ENCODE measurements at places on chromosomes 16 and 17.

DNA sequence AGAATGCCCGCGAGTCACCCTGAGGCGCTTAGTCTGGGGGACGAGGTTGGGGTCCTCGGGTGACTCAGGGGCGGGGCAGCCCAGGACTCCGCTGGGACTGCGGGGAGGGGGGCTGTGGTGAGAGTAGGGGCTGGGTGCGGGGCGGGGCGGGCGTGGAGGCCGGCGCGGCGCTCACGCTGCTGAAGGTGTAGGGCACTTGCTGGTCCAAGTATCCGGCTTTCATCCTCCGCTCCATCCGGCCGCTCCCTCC, 832 bp downstream of the ETV4 start:
- peak; percentile 4 for DNase-seq

DNA sequence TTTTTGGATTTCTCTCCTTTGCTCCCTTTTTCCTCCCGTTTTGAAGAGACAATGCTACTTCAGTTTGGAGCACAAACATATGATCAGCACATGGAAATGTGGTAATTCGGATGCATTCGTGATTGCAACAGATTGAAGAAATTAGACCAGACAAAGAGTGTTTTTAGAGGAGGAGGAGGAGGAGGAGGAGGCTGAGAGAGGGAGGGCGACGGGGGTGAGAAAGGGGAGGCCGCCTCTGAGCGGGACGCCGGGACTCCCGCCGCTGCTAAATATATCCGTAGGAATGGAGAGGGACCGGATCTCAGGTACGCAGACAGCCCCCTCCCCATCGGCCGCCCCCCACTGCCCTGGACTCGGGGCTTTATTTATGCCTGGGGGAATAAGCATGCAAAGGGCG, 179.3 kb downstream of the SEC14L1 start:
- no peak for DNase-seq

DNA sequence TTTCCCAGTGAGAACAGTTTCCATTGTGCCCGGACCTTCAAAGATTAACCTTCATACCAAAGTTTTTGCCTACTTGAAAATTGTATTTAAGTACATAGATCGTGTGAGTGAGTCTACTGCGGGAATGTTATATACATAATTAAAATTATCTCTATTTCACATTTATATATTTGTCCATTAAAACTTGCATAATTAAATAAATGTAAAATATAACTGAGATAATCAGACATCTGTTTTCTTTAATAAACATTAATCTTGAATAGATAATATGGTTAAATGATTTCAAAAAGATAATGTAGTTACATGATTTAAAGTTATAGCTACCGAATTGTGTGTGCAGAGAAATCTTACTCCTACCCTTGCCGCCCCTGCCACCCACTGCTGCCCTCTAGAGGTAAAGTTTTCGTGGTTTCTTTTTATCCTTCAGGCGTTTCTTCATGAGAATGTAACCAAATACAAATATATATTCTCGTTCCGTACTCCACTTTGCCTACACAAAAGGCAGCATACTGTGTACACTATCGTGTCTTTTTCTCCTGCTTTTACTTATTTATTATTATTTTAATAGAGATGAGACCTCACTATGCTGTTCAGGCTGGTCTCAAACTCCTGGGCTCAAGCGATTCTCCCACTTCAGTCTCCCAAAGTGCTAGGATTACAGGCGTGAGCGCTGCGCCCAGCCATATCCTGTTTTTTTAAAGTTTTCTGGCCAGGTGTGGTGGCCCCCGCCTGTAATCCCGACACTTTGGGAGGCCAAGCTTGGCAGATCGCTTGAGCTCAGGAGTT, 35.6 kb downstream of the RPA1 start:
- peak; percentile 26 for DNase-seq

DNA sequence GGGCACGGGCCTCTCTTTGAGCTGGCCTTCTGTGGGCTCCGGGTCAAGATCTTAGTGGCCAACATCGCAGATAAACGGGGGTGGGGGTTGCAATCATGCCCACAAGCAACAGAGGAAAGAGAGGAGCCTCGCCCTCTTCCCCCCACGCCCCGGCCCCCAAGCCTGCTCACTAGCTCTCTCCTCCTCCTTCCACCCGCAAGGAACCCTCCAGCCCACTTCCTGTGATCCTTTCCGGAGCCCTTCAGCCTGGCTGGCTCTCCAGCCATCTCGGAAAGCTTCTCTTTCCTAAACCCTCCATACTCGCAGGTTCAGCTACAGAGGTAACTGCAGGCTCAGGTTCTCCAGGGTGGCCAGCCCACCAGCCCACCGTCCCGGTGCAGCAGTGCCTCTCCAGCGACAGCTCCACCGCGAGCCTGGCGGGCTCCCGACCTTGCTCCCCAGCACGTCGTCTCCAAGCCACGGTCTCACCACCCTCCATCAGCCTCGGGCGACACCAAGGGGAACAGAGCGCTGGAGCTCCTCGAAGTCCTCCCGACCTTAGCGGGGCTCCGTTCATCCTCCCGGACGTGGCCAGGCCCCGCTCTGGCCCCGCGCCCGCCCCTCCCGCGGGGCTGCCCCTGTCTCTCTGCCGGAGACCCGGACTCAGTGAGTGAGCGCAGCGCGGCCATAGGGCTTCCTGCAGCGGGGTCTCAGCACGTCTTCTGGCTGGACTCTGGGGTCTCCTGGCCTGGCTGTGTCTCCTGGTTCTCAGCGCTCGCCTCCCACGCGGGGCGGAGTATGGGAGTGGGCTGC, 12.9 kb upstream of the ODF4 start:
- DNase-seq: no peak

GRCh38 chr17:45942284-45942683, 47.9 kb downstream of the MAPT start:
- DNase-seq: no peak

All from activated T-helper 9 cell treated with anti-CD3 and anti-CD28 coated beads, Interleukin-2, amount 50 U/mL, for 16 hours (primary cell).